ENCODE measurements at places on chromosomes 1 and 21. TPM values are rescaled to one million over a fixed set of nuclear protein-coding genes. Genes with fewer than 3 reads are reported as not detected.

- peak; percentile 33 for DNase-seq
These were observed 49.8 kb downstream of the TPR start for GRCh38 chr1:186325239-186325638.

- no peak for DNase-seq
These were observed 17.1 kb upstream of the APOBEC4 start for GRCh38 chr1:183670169-183670568.

DNA sequence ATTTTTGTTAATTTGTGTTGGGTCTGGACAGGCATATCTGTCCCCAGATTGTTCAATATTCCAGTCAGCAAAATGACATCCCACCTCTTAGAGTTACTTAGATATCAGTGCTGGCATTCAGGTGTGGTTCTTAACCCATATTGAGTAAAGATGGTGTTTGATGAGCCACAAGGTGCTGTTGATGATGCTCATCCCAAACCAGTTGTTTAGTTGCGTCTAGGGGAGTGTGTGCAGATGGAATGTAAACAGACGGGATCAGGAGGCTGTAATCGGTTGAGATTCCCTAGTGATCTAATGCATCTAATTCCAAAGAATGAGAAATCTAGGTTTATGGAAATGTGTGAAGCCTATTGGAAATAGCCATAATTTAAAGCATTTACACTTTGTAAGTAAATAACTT is 1.1 kb downstream of the HOOK1 start:
- DNase-seq, result no peak

DNA sequence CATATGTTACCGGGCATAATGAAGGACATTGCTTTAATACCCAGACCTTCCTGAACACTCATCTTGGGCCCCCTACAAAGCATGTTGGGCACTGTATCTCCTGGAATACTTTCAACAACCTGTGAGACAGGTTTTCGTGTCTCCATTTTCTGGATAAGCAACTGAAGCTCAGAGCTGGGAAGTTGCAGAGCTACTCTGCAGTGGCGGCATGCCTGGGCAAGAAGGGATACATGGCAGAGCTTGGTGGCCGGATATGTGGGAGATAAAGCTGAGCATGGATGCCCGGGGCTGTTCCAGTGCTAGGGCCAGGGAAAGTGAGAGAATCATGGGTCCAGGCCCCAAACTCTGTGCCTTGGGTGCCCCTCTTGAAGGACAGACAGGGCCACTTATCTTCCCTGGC is 71.6 kb upstream of the KCND3 start:
- DNase-seq, result no peak

Gene ZMYND12
- total RNA-seq, result 1.6 TPM

Data from fibroblast of the aortic adventitia (primary cell).